ENCODE measurements at places on chromosomes 2 and 18.

GRCh38 chr18:58526425-58527284 lies 102.2 kb downstream of the ALPK2 start:
- DNase-seq = peak; percentile 25

GRCh38 chr2:100064165-100064564 lies 78.2 kb downstream of the AFF3 start:
- DNase-seq = no peak

DNA sequence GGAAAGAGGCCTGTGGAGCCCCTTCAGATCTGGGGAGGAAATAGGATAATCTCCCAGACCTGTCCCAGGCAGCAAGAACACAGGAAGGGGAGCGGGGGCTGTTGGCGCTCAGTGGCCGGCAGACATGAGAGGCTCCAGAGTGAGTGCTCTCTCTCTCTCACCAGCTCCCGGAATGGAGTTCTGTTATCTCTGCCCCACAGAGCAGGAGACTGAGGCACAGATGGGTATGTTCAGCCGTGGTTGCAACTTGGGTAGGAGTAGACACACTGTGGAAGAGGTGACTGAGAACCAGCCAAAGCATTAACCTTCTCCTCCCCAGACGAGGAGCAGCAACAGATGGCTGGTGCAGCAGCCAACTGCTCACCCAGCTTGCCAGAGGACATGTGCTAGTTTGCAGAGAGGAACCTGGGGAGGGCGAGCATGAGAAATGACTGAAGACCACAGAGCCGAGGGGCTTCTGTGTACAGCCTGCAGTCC lies 82.0 kb downstream of the NRP2 start:
- no peak for DNase-seq

GRCh38 chr18:55064760-55065159 lies 105.5 kb upstream of the CCDC68 start:
- no peak for DNase-seq

- DNase-seq = peak; percentile 41
Measured at GRCh38 chr2:164840458-164840929, 1.1 kb downstream of the COBLL1 start.

DNA sequence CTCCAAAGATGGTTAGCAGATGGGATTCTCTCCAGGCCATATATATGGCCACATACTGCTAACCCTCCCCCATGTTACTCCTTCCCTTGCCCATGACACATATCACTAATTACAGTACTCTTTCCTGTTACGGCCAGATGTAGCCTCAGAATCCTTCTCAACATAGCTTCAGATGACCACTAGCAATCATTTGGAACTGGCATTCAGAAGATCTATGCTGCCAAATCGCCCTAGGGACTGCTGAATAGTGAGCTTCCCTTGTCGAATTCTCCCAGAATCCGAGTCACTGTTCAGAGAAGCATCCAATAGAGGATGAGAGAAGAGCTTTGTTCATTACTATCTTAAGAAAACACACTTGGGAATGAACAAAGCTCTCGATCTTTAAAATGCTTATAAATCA lies 121.2 kb upstream of the TANK start:
- no peak for DNase-seq

DNA sequence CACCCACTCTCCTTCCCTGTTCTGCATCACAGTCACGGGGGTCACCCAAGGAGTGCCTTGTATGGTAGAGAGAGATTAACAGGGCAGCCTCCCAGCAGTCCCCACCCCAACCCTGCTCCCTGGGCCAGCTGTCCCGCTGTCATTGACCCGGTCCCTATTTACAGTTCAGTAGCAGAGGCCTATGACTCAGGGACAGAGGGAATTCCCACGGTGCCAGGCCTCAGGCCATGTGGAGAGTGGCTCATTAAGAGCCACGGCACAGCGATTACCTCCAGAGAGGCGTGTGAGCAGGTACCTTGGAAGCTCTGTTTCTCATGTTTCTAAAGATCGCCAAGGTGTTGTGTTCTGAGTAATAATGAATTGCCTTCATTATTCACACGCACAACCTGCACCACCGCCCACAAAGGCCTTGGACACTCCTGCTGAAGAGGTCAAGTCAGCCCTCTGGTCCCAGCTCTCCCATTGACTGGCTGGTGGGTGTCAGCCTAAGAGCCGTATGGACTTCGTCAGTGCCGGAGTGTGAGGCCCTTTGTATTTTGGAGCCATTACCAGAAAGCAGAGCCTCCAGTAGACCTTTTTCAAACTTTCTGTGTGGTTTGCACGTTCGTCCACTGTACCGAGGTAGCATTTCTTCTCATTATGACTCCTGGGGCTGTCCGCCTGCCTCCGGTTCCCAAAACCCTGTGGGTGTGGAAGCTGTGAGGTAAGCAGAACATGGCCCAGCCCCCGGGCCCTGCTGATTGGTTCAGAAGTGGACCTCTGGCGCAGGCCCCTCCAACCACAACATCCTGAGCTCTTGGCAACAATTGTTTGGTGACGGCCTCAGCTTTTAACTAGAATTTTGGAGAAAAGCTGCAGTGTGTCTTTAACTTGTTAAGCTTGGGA lies 47.0 kb downstream of the SERTAD2 start:
- DNase-seq = peak; percentile 91

DNA sequence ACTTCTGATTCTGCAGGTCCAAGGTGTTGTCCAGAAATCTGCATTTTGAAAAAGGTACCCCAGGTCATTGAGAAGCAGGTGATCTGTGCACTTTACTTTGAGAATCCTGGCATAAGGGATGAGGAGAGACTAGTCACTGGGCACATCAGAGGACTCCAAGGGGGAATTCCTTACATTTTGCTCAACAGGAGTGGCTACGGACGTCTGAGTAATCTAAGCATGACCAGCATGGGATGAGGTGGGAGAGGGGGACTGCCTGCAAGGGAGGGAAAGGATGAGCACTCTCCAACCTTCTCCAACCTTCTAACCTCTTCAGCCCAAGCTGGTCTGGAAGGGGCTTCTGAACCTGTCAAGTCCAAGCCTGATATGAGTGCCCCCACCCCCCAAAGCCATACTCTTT lies 55.5 kb downstream of the MARCHF4 start:
- no peak for DNase-seq

- no peak for DNase-seq
Measured at GRCh38 chr2:209696836-209697711, 74.6 kb upstream of the UNC80 start.

DNA sequence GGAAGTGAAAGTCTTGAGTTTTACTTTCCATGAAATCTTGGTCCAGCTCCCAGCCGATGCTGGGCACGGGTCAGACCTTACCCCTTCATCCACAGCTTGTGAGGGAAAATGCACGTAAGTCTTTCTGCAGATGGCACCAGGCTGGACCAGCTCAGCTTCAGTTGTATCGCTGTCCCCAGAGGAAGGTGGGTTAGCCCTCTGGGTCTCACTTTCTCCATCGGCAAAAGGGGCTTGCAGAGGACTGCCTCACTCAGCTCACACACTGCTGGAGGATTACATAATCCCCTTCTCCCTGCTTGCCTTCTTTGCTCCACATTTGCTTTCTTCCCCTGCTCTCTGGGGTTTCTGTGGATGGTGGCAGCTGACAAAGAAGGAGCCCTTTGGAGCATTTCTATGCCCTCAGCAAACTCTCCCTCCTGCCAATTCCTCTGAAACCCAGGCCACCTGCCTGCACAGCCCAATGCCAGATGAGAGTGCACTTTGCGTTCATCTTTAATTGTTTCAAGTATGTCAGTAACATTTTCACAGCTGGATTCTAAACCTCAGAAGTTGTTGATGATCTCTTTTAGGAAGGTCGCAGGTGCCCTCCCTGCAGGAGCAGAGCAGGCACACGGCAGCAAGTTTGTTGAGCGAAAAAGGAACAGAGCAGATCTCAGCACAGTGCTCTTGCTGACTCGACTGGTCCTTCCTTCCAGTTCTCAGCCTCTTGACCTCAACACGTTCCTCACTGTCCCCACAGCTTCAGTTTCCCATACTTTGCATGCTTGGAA lies 155.6 kb upstream of the GLI2 start:
- DNase-seq = no peak

DNA sequence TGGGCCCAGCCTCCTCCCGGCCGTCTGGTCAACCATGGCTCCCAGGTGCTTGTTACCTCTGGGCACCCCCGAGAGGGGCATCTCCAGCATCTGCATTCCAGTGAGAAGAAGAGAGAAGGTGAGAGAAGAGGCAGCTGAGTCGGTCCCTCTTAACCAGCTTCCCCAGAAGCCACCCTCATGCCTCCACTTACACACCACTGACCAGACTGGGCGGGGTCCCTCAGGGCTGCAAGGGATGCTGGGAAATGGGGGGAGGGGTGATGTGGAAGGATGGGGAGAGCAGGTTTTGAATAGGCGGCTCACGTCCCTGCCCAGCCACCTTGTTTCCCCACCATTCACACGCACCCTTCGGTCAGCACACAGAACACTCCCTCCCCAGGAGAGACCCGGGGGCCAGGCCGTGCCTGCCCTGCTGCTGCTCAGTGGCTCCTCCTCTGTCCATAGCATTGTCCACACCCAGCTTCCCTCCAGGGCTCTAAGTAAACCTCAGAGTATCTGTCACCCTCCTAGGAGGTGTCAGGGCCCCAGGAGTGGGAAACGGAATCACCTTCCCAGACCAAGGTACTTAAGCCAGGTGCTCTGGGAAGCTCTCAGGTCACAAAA lies 34.7 kb downstream of the GBX2 start:
- no peak for DNase-seq

DNA sequence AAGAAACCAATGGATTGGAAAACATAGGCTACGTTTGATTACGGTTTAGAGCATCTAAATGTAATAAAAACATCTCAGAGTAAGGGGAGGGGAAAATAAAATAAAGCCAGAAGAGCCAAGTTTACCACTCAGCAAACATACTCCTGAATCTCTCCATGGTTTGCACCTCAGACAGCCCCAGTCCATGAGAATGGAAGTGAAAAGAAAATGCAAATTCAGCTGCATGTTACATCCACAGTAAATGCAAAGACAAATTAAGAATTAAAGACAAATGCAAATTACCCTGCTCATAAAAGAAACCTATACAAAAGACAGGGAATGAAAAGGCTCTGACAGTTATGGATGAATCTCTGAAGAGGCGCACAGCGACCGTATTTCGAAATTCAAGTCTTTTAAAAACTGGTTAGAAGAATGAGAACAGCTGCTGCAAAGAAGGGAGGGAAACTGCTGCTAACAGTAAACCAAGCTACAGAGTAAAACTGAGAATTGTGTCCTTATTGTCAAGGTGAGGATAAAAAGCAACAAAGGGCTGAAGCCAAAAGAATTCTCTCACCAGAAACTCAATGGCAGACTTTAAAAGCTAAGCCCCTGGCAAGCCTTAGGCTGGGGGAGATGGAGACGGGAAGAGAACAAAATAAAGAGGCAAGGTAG lies 197.9 kb upstream of the ACVR2A start:
- DNase-seq = no peak

DNA sequence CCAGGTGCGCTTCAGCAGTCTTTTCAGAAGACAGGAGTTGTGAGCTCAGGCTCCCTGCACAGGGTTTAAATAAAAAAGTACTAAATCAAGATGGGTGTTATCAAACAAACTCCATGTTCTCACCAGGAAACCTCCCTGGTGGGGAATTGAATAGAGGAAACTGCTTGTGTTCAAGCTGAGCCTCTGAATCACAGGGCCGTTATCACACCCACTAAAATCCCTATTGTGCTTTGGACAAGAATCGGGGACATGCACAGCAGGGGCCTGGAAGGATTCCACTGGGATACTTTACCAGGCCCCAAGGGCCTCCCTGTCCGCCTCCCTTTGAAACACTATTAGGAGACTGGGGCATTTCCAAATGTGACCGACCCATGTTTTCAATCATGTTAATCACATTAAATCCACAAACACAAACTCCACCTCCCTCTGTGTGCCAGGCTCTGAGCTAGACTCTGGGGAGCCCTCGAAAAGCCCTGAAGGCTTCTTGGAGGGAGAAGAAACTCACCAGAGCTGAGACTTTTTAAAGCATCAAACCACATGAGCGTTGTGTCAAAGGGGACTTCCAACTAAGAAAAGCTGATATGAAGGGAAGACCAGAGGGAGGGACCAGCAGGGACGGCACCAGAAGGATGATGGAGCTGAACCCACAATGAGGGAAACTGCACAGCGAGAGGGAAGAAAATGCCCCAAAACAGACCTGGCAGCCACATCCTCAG lies 458.7 kb upstream of the ID2 start:
- DNase-seq = no peak

- DNase-seq = no peak
Measured at GRCh38 chr2:161556440-161556839, 67.8 kb upstream of the SLC4A10 start.

GRCh38 chr2:11612553-11613215 lies 57.3 kb downstream of the NTSR2 start:
- no peak for DNase-seq

GRCh38 chr2:15427987-15428386 lies 133.1 kb downstream of the NBAS start:
- no peak for DNase-seq
